ENCODE measurements at places on chromosomes 3 and 15.

GRCh38 chr3:2356298-2356950 is 257.8 kb downstream of the CNTN4 start:
- no peak for DNase-seq

DNA sequence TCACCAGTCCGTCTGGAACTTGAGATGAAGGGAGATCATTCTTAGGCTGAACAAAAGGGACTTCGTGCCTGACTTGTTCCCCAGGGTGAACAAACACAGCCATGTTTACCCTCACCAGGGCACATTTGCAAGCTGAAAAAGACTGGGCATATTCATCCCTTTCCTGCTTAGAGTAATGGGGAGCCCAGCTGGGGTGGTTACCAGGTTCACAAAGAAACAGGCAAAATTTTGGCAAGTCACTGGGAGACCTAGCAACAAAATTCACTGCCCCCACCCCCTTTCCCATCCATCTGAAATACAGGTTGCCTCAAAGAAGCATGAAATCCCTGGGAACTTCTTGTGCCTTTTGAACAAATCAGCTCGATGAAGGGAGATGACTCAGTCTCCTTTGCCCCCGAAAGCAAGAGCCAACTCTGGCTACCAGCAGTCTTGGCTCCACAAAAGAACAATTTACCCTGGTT is 775.0 kb downstream of the SQOR start:
- no peak for DNase-seq

DNA sequence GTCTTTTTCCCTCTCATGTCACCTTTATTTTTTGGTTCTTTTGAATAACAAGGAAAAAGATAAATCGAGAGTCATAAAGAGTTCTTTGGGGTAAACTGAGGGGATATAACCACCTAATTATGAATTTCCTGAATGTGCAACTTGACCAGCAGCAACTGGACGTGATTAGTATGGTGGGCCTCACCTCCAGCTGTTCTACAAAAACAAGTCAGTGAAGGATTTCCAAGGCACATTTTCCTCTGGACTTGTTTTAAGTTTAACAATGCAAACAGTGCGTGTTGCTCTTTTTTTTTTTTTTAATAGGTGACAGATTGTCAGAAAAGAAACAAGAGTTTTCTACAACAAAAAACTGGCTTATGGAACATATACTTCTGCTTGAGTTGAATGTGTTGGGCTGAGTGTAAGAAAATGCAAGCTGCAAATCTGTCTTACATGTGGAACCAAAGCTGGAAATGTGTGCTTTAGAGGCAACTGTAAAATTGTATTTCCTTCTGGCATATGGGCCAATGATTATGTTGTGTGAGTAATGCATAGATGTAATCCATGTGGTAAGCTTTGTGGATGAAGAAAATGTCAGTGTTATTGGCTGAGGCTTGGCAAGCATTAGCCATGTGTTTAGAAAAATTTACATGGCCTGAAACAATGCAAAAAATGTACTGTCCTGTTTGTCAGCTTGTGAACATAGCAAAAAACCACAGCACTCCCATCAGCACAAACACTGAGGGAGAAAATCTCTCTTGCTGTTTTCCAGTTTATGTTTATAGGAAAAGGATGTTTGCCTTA is 44.5 kb upstream of the FNDC3B start:
- no peak for DNase-seq

DNA sequence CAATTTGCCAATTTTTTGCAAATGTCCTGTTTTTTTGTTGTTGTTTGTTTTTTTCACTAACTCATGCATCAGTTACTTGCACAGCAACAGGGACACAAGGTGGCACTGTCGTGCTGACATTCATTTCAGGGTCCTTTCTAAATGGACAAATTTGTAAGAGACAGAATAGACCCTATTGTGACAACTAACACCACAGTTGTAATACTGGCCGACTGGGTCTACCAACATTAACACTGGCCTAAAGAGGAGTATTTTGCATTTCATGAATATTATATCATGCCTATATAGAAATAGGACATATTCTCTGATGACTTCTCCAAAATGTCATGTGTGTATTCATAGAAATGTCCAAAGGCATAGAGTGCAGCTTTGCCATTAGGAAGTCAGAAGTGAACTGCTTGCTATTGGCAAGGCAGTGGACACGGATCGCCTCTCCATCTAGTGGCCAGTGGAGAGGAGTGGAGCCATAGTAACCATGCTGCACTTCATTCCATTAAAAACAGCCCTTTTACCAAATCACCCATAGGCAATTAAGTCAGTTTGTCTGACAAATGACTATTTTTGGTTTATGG is 54.8 kb downstream of the ZBTB20 start:
- DNase-seq: peak; percentile 54

GRCh38 chr3:13690636-13691035 is 141.7 kb downstream of the FBLN2 start:
- no peak for DNase-seq

DNA sequence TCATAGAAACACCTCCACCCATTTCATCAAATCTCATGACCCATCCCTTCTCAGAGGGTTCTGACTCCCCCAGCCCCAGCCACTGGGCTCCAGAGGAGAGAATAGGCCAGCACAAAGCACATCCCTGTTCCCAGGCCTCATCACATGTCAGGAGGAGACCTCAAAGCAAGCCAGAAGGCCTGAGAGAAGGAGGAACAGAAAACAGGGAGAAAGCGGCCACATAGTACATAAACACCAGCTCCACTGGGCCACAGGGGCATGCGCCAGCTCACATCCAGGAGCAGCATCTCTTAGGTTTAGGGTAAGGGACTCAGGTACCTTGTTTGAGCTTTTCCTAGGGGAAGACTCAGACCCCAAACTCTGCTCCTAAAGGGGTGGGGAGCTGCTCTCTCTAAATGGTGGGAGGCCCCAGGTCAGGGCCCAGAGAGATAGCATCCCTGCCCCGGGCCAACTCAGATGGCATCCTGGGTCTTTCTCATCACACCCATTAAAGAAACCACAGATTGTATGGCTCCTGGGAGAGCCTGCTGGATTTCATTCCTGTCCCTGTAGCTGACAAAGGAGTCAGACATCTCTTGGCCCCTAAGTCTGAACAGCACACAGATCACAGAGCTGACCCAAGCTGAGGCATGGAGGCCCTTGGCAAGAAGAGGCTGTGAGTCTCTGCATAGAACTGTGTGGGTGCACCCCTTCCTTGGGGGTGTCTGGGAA is 2.5 kb downstream of the SHF start:
- DNase-seq: no peak

DNA sequence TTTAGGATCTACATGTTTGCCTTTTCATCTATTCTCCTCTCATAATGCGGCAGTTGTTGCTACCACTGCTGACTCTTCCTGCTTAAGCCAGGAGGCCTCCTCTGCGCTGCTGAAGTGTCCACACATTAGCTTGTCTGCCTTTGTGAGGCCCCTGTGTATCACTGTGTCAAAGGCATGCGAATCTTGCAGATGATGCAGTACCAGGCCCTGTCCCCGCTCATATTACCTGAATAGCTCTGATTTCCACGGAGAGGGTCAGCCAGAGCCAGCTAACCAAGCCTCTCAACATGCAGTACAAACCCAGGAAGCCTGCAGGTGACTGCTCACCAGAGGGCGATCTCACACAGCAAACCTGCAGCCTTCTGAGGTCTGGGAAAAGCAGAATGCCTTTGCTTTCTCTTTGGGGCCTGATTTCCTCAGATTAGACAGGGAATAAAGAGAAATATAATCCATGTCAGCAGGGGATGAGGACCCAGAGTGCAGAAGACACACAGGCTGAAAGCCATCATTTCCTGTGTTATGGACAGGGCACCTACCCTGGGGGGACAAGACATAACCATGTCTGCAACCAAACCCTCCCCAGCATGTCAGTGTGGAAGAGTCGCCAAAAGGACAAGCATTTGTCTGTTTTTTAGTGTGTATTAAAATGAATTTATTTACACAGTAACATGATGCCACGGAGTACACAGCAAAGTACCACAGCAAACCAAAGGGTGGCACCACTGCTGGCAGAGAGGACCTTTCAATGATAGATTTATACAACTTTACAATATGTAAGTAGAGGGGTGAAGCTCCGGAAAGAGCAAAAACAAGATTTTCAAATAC is 36.8 kb upstream of the TSPAN3 start:
- DNase-seq: peak; percentile 13

GRCh38 chr3:132405609-132406299 is 11.5 kb upstream of the DNAJC13 start:
- no peak for DNase-seq

GRCh38 chr3:53346514-53346913 is 829 bp downstream of the DCP1A start:
- DNase-seq: no peak

GRCh38 chr3:195859846-195860411 is 48.2 kb upstream of the MUC4 start:
- DNase-seq: no peak

GRCh38 chr3:16496408-16497222 is 16.9 kb downstream of the RFTN1 start:
- DNase-seq: no peak

- no peak for DNase-seq
Observed at GRCh38 chr3:127147291-127147885, 45.5 kb upstream of the PRR23E start.

DNA sequence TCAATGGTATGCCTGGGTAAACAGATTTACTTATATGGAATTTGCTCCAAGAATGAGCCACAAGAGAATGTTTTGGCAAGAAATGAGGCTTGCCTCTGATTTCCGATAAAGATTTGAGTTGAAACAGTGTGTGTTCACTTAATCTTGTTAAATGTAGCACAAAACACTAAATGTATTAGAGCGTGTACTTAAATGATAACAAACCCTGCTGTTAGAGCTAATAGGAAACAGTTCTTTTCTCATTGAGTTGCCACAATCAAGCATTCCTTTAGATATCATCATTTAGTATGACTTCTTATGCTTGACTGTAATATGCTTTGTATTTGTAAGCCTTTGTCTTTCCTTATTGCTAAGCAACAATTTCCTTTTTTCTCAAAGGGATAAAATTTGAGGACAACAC is 353.6 kb upstream of the ZNF717 start:
- no peak for DNase-seq

- DNase-seq: no peak
Observed at GRCh38 chr3:162141272-162141791, 644.7 kb downstream of the OTOL1 start.

- DNase-seq: no peak
Observed at GRCh38 chr15:39710681-39711080, 72.0 kb downstream of the FSIP1 start.

DNA sequence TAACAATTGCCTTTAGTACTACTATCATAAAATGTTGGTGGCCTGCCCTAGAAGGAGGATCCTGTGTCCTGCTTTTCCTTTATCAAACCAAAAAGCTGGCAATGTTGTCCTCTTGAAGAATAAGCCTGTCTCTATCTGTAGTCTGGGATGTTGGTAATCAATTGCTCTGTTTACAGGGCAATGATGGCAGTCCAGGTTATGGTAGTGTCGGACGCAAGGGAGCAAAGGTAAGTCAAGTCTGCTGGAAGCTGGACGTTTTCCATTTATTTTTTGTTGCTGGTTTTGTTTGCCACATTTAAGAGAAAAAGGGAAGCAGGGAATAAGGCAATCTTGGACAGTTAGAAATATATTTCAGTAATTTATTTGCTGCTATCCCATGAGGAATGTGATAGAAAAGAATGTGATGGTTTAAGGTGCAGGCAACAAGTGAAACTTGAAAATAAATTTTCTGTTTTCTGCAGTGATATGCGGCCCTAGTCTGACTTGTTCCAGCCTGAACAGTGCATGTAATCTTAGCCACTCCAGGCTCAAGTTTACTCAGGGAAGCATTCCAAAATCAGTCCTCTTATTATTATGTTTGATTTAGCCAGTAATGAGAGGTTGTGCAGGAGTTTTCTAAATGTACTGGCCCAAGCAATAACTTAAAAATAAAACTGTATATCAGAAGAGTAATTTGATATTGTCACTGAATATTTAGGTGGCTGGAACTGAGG is 110.3 kb downstream of the COL6A6 start:
- no peak for DNase-seq

DNA sequence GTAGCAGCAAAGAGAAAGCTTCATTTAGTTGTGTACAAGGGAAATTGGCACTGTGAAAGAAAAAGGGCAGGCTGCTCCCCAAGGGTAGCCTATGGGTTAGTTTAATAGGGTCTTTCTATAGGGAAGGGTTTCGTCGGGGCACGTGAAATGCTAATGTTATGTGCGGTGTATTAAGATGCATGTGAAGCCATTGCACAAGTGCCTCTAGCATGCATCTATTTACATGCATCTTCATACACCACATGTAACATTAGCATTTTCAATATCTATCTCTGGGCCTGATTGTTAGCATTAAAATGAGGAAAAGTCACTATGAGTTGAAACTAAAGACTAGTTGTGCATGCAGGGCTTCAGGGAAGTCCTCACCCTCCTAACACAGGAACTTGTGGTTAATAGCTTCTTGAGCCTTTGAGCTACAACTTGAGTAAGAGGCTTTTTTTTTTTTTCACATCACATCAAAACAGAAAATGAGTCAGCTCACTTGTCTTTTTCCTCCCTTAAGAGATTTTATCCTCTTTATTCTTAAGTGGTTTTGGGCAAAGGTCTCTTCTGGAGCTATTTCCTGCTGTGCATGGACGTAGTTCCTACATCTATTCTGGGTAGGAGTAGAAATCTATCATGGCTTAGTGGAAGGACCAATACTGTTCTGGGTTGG is 613.4 kb downstream of the ZPLD1 start:
- DNase-seq: no peak

GRCh38 chr3:124972457-124972856 is 37.9 kb upstream of the MUC13 start:
- no peak for DNase-seq

GRCh38 chr15:38624244-38625205 is 59.9 kb upstream of the RASGRP1 start:
- no peak for DNase-seq

- DNase-seq: no peak
Observed at GRCh38 chr3:127037418-127037841, 54.5 kb downstream of the PLXNA1 start.

GRCh38 chr15:57061696-57062095 is 143.3 kb downstream of the TCF12 start:
- no peak for DNase-seq

DNA sequence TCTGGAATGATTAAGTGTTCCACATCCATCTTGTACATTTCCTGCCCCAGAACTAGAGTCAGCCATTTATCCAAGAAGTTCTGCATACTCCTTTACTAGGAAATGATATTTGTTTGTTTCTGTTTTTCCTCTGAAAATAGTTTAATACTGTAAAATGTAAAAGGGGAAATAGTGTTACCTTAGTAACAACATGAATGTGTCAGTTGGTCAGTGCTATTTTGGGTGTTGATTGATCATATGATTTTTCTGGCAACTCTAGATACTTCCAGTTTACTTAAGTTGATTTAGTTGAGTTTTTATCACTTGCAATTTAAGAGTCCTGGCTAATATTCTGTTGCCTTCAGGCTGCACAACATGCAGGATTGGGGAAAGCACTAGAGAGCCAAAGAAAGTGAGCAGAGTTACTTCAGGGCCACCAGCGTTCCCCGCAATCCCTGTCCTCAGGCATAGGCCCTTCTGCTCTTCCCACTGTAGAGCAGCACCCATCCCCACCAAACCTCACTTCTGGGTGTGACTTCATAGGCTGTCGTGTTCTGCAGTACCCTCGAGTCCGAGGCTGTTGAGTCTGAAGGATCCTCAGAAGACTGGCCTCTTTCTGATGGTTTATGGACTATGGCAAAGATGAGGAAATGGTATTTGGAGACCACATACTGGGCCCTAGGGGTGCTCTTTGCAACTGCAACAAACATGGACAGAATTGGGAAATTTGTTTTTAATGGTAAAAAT is 69.0 kb downstream of the CHD2 start:
- DNase-seq: no peak

Measured in GF-D8 (cell line).